ENCODE measurements at places on chromosomes 5 and 9.

- no peak for DNase-seq
Observed at GRCh38 chr9:92617951-92618510, 51.9 kb downstream of the IPPK start.

GRCh38 chr9:106039151-106039935 lies 345.0 kb downstream of the TMEM38B start:
- DNase-seq: no peak

DNA sequence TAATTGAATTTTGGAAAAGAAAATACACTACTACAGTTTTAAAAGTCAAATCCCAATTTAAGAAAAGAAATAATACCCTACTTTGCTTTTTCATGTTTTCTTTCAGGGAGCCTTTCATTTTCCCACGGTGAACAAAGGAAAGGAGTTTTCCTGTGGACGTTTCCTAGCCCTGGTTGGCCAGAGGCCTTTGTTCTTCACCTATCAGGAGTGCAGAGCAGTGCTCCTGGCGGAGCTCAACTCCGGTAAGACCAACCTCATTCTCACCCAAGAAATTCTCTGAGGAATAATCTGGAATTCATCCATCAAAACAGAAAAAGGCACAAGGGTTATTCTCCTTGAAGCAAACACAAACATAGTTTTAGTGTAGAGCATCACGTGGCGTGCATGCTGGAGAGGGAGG lies 248.9 kb downstream of the ADGRV1 start:
- no peak for DNase-seq

DNA sequence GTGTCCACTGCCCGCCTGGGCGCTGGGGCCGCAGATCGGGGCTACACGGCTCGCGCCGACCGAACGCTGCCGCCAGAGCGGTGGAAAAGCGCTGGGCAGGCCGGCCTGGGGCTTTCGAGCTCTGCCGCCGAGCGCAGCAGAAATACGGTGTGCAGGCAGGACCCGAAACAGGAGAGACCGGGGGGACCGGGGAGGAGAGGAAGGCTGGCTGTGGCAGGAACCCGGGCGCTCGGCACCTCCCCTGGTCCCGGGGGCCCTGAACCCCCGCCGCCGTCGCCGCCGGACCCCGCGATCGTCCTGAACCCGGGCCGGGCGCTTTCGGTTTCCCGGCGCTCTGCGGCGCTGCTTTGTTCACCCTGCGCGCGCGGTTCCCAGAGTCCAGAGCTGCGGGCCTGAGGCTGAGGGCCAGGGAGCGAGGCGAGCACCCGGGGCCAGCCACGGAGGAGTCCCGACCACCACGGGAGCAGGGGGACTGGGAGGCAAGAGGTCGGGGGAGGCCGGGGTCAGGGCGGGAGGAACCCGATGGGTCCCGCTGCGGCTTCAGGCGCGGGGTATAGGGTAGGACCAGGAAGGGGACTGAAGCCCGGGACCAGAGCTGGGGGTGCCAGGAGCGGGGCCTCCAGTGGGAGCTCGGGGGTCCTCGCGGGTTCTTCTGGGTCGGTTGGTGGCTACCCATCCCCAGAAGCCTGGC lies 12.0 kb downstream of the IRX2 start:
- no peak for DNase-seq

DNA sequence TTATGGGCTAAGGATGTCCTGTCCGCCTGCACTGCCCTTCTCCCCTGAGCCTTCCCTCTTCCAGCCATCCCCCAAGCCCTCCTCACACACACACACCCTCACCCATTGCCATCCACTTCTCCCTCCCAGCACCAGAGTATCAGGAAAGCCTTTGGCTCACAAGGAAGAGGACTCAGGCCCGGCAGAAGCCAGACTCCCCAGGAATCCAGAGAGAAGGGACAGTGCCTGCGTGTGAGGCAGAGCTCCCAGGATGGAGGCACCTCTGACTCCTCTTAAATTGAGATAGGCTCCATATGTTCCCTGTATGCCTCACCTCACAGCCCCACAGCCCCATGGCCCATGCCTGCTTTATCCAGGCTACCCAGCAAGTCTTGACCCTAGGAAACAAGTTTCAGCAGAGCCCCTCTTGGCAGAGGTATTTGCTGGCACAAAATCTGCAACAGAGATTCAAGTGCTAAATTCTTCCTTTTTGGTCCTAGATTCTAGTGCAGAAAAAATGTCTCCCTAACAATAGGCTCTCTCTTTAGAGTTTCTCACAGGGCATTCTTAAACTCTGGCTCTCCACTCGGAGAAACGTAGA lies 761 bp downstream of the IL17B start:
- no peak for DNase-seq

DNA sequence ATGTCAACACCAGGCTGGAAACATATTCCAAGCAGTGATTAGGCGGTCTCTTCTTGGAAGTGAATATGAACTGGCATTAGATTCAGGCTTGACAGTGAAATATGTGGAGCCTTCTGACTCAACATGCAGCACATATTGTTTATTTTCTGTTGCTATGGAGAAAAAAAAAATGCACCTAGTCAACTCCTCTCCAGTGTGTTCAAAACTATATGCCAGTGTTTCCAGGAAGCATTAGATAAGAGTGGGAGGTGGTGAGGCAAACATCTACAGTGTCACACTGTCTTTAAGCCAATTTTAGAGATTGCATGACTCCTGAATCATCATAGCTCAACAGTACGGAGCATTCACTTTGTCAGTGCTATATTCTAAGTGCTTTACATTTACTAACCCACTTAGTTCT lies 117.9 kb downstream of the HCN1 start:
- no peak for DNase-seq

DNA sequence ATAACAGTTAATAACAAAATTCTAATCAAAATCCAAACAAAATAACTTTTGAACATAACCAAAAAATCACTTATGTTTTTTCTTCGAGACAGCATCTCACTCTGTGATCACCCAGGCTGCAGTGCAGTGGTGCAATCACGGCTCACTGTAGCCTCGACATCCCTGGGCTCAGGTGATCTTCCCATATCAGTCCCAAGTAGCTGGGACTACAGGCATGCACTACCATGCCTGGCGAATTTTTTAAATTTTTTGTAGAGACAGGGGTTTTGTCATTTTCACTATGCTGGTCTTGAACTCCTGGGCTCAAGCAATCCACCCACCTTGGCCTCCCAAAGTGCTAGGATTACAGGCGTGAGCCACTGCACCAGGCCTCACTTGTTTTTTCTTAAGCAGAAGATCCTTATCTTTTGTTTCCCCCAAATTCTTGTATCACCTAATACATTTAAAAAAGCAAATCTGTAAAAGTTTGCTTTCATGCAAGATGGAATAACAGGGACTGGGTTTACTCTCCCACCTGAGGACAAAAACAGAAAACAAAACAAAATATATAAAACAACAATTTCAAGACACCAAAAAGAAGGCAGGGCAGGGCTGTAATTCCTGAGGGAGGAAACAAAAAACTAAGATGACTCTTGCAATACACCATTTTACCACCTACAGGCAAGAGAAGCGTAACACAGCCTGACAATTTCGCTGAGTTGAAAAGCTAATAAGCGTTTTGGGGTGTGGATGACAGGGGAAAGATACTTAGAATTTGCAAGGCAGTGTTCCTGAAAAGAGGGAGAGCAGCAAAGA lies 71.4 kb downstream of the RAPGEF6 start:
- no peak for DNase-seq

GRCh38 chr9:136678624-136679023 lies 8.6 kb downstream of the AGPAT2 start:
- no peak for DNase-seq

DNA sequence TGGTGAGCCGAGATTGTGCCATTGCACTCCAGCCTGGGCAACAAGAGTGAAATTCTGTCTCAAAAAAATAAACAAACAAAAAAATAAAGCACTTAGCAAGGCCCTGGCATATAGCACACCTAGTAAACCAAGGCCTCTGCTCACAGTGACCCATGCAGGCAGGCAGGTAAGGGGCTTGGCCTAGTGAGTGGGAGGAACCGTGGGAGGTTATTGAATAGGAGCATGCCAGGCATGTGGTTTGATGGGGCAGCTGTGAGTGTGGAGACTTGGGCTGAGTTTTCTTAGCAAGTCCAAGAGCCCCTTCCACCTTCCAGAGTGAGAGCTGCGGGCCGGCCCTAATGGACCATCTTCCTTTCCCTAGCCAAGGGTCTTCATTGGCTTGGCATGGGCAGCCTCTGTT lies 4.5 kb upstream of the NDST1 start:
- DNase-seq: no peak

DNA sequence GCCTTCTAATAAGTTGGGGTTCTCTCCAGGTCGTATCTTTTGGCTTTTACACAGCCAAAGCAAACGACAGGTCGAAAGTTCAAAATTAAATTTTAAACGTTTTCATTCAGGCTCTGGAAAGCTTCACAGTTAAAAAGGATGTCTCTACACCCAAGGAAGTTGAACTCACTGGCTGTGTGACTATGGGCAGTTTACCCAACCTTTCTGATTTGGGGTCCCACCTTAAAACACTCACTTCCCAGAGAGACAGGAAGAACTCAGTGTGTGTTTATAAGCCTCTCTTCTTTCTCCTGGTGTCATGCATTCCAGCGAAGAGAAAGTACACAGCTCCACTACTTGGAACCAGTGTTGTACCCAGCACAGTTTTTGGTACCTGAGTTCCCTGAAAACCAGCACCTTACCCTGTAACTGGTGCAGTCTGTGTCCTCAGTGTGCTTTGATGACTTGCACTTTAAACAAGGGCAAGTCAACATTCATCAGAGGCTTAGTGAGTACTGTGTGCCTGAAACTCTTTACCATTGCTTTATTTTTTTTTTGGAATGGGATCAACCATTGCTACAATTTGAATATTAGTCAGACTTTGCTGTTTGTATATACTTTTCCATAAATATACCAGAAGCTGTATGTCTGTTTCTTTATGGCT lies 1.7 kb downstream of the SRD5A1 start:
- DNase-seq: no peak

- no peak for DNase-seq
Observed at GRCh38 chr9:100213730-100214477, 114.9 kb downstream of the INVS start.

DNA sequence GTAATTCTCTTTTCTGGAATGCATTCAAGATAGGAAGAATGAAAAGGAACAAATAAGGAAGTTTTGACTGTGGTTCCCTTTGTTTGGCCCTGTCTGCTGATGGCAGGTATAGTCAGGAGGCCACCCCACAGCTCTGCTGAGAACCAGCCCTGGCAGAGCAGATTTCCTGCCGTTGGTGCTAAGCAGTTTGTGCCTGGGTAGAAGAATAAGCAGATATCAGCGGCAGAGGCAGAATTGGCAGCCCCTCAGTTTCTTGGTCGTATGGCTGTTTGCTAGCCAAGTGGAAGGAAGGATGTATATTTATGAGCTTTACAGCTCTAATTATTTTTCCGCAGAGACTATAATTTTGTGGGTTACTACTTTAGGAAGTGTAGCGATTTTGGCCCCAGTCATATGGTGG lies 310.2 kb upstream of the RFX3 start:
- no peak for DNase-seq

- peak; percentile 37 for DNase-seq
Observed at GRCh38 chr9:123003466-123003865, 30.0 kb upstream of the GPR21 start.

DNA sequence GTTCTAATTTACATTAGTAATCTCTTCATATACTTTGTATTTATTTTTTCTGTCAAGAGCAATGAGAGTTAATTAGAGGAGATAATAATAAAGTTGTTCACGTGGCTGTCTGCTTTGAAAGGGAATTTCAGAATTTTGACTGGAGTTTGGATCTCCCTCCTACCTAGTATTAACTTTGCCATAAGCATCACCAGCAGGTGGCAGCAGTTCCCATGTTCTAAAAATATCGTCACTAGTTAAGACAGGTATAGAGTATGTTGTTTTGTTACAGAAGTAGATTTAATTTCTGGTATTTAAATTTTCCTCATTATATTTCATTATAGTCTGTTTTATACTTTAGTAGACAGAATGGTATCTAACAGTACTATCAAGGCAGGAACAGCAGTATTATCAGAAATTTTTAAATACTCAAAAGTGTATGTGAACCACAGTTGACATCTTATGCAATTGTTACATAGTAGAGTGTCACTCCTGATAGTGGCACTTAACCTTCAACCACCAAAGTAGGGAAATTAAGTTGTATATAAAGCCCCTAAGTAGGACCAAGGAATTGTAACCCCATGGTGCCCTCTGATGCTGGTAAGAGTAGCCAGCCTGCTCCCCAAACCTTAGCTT lies 20.4 kb downstream of the GNPDA1 start:
- peak; percentile 40 for DNase-seq

DNA sequence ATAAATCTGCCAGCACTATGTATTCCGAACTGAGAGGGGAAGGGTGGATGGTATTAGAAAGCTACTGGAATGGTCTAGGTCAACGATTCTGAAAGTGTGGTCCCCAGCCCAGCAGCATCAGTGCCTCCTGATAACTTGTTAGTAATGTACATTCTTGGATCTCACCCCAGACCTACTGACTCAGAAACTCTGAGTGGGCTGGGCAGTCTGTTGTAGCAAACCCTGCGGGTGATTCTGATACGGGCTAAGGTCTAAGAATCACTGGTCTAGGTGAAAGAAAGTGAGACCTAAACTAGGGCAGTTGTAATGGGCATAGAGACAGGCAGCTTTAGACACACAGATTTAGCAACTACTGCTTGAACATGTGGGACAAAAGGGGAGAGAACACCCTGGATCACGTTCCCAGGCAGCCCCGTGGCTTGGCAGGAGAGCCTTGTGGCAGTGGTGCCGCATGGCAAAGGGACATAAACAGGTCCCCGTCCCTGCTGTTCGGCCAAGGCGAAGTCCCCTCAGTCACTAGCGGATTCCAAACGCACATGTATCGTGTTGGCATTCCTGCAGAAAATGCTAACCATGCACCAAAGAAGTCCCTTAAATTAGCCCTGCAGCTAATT lies 216.3 kb downstream of the TTLL11 start:
- peak; percentile 64 for DNase-seq

DNA sequence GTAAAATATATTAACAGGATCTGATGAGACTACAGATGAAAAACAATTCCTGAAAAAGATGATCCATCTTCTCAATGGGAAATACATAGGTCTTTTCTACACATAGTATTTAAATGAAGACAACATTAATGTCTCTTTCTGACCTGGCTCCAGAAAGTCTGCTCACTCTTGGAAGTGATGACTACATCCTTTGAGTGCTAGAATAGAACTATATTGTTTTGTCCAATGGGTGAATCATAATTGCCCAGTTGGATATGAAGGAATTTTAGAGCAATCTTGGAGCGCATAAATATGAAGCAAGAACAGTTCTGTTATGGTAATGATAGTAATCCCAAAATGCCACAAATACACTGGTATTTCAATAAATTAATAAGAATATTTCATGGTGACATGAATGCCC lies 322.1 kb downstream of the DEPDC1B start:
- peak; percentile 51 for DNase-seq
